ENCODE measurements at places on chromosomes 7 and 10.

GRCh38 chr10:117759266-117759665 is 216.7 kb downstream of the EMX2 start:
- no peak for DNase-seq

DNA sequence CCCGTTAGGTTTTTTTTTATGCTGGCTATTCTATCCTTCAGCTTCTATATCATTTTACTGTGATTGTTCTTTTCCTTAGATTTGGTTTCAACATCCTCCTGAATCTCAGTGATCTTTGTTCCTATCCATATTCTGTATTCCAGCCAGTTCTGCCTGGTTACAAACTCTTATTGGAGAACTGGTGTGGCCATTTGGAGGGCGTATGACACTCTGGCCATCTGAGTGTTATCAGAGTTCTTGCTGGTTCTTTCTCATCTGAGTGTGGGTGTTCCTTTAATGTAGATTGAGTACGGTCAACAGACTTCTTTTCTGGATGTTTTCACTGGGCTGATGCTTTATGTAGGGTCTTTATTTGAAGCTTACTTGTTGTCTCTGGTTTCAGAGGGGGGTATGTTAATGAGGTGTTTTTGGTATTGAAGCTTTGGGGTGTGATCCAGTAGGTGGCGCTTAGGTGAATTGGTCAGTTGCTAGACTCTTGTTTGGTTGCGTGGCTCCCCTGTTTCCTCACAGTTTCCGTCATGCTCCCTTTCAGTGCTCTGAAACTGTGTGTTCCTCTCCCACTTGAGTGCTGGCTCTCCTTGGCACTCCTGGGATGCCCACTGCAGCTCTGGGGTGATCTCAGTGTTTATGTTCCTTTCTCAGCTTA is 80.7 kb downstream of the FANK1 start:
- no peak for DNase-seq

DNA sequence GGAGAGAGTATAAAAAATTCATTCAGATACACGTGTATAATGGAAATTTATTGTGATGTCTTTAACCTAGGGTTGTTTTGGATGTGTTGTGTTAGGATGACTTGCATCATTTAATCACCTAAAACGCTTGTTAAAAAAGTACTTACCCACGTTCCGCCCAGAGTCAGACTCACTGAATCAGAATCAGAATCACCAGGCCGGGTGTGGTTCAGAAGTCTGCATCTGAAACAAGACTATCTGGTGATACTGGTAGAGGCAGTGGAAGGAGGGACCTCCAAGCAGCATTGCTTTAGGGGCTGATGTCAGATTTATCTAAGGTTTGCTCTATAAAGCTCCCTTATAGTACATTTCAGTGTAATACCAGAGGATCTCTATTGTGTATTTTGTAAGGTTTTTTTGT is 20.5 kb upstream of the PLXDC2 start:
- no peak for DNase-seq

GRCh38 chr10:5737352-5737751 is 52.7 kb downstream of the TASOR2 start:
- DNase-seq: no peak

DNA sequence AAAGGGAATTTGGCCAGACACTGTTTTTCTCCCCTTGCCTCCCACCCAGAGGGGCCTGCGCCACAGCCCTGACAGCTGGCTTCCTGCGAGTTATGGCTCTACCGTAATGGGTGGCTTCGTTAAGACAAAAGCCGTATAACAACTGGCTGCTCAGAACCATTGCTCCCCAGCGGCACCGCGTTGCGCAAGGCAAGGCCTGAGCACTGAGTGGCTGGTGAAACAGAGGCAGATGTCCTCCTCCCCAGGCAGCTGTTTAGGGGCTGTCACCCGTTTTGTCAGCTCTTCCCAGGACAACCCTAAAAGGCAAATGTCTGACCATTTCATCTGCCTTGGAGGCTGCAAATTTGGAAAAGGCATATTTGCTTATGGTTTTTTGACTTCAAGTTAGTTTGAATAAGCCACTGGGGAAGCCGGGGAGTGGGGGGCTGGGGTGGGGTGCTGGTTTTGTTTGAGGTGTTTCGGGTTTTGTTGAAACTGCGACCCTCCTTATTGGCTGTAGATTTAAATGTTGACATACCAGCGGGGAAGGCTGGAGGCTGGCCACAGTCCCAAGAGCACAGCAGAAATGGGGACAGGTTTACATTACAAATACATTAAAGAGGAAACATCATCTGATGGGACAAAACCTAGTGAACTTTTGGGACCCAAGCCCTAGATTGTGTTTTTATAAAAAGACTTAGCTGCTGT is 681 bp upstream of the SPOCK2 start:
- no peak for DNase-seq

- no peak for DNase-seq
These were observed 77.5 kb downstream of the SEPTIN7 start for GRCh38 chr7:35878351-35878750.

GRCh38 chr10:1603181-1603580 is 134.1 kb downstream of the ADARB2 start:
- no peak for DNase-seq

DNA sequence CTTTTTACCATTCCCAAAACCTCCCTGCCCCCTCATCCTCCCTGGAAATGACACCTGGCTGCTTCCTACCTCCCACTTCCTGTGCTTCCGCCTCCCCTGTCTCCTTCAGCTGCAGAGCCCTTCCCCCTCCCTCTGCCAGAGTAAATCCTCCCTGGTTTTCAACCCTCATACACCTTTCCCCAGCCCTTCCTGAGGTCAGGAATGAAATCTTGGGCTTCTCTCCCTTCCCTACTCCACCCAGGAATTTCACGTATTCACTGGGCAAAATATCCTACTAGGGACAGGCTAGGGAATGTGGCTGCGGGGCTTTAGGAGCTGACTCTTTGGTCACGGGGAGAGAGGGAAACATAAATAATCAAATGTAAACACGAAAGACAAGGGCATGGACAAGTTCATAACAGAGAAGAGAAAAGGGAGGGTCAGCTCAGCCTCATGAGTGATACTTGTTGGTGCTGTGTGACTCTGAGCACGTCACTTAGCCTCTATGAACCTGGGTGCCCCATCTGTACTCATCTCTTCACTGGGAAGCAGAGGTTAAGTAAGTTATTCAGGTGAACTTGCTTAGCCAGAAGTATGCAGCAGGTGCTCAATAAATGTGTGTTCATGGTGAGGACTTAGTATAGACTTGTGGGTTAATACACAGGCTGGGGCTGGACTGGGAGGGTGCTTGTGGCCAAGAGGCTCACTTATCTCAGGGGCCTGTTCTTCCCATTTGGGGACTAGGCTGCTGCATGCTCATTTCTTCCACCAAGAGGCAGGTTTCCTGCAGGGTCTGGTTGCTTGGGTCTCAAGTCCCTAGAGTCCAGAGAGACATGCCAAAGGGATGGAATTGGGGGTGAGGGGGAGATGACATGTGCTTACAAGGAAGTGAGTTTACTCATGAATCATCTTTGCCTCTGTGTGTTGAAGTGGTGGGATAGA is 10.0 kb upstream of the DUSP5 start:
- DNase-seq: no peak

DNA sequence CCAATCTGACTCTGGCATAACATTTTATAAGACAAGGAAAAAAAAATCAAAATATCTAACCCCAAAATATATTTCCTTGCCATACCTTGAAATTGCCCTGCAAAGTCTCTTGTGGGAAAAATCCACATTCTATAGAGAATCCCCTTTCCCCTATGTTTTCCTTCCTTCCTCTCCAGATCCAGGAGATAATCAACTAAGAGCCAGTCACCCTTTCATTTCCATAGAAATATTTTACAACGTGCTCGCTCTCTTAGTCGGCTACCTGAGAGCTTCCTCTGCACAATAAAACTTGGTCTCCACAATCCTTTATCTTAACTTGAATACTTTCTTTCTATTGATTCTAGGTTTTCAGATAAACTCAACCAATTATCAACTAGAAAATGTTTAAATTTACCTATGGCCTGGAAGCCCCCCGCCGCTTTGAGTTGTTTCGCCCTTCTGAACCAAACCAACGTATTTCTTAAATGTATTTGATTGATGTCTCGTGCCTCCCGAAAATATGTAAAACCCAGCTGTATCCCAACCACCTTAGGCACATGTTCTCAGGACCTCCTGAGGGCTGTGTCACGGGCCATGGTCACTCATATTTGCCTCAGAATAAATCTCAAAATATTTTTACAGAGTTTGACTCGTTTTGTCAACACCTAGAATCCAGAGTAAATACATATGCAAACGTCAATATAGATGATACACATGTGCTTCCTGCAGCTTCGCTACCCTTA is 869 bp downstream of the PSAP start:
- DNase-seq: no peak

GRCh38 chr7:90879924-90880323 is 283.8 kb downstream of the CDK14 start:
- DNase-seq: no peak

GRCh38 chr7:110762546-110763225 is 328.2 kb upstream of the LRRN3 start:
- peak; percentile 2 for DNase-seq

DNA sequence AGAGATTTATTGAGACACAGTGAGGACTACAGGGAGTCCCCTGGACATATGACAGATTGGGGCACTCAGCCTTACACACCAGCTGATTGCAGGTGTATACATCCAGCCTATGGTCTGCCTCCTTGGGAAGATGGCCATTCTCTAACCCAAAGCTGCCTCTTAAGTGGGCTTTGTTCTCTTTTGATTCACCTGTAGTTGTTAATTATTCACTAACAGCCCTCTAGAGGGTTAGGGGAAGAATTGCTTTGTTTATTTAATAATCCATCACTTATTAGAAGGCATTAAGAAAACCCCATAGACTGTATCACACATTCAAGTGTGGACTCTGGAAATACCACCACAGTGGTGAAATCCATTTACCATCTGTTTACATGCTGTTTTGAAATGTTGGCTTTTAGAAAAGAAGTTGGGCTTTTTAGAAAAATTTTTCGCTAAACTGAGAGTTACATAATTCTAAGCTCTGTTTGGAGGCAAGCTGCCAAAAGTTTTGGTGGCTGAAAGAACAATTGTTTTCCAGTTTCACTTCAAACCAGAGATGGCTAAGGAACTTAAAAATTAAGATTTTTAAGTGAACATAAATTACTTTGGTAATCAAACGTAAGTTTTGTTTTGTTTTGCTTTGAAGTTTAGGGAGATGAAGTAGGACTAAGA is 379.1 kb downstream of the ADRA2A start:
- no peak for DNase-seq

GRCh38 chr10:23198940-23199767 is 7.0 kb downstream of the PTF1A start:
- DNase-seq: no peak

GRCh38 chr10:969473-970150 is 18.6 kb upstream of the GTPBP4 start:
- no peak for DNase-seq

Data from amygdala (tissue), 56 donors.